ENCODE measurements at places on chromosomes 3 and 15.
A peak's percentile ranks its signal among the peaks of the same experiment; 100 is the strongest.

- no peak for DNase-seq
Measured at GRCh38 chr15:65822316-65822715, 30.2 kb upstream of the DENND4A start.

DNA sequence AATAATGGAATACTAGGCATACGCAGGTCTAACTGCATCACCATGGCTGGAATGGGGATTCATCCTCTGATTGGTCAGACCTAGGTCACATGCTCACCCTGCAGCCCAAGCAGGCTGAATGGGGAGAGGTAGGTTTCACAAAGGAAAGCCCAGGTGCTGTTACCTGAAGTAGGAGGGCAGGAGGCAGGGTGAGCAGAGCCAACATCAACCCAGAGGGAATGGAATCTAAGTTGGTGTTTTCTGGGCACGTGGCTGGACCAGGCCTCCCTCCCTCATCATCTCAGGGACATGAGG is 6.7 kb upstream of the H1-8 start:
- no peak for DNase-seq

DNA sequence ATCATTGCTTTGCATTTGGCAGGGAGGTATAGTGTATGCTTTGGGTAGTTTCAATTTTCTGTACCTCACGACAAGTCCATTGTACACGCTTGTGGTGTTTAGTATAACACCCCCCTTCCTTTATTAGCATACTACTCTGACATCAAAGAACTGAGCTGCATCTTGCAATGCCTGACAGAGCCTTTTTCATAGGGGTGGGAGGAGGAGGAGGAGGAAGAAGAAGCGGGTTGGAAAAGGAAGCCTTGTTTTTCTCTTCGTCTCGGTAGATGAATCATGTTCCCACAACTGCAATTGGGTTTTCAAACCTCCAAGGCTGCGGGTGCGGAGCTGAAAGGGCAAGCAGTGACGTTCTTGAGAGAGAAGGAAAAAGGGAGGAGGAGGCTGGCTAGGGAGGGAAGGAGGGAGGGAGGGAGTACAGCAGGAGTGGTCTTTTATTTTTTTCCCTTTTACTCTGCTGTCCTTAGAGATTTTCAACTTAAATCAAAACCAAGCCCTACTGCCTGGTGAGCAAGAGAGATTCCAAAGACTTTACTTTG is 175.7 kb downstream of the KLHL25 start:
- DNase-seq, result peak; percentile 46

GRCh38 chr3:178459038-178459410 is 77.2 kb upstream of the KCNMB2 start:
- no peak for DNase-seq

GRCh38 chr3:62103531-62103930 is 269.8 kb downstream of the FEZF2 start:
- no peak for DNase-seq

GRCh38 chr15:29945943-29946596 is 123.8 kb upstream of the TJP1 start:
- no peak for DNase-seq

GRCh38 chr3:123419850-123420297 is 29.0 kb downstream of the ADCY5 start:
- DNase-seq, result no peak

DNA sequence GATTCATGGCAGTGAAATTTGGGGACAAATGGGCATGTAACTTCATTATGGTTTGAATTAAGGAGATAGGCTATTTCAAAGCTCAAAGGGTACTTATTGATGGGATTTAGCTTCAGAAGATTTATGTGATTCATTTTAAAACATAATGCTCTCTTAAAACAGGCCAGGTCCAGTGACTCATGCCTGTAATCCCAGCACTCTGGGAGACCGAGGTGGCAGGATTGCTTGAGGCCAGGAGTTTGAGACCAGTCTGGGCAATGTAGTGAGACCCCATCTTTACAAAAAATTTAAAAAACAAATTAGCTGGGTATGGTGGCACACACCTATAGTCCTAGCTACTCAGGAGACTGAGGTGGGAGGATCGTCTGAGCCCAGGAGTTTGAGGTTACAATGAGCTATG is 11.5 kb downstream of the THAP10 start:
- DNase-seq, result no peak

GRCh38 chr3:114538211-114538610 is 244.4 kb downstream of the TIGIT start:
- no peak for DNase-seq

DNA sequence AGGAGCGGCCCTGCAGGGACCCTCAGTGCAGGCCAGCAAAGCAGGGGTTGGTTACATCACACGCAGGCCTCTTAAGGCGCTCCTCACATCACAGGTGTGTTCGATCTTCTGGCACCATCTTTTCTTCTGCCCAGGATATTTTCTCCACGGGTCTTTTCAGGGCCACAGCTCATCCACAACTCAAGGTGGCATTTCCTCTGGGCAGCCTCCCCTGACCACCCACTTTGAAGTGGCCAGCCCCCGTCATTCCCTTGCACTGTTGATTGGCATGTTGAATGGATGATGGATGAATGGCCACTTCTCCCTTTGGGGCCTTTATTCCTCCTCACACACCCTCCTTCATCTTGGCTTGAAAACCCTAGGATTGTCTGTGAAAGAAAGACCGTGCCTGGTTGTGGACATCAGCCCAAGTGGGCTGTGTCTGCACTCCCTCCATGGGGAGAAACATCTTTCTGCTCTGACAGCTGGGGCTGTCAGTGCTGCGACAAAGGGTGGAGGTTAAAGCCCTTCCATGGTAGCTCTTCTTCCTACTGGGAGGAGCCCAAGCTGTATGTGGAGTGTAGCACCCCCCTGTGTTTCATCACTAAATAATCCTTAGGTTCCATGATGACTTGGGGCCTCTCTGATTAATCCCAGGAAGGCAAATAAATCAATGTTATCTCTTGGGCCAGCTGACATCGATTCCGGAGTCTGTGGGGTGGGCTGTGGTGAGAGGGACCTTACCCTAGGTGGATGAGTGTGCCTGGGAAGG is 102.5 kb downstream of the EPHB1 start:
- no peak for DNase-seq

DNA sequence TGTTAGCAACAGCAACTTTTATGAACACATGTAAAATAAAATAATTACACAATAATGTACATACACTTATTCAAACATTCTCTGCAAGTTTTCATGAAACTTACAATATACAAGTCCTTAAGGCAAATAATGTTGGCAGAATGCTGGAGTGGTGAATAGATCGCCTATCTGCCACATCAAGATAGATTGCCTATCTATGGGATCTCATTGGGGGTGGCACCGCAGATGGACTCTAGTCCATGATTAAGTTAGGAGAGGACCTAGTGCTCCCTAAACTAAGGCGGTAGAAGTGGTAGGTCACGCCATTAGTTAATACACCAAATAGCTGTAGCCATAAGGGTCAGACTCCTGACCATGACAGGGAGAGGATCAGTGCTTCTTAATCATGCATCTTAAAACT is 315.7 kb downstream of the GBE1 start:
- no peak for DNase-seq

GRCh38 chr15:23467110-23467600 is 20.1 kb upstream of the GOLGA6L2 start:
- DNase-seq, result no peak

GRCh38 chr15:33298631-33299030 is 12.1 kb upstream of the RYR3 start:
- no peak for DNase-seq

DNA sequence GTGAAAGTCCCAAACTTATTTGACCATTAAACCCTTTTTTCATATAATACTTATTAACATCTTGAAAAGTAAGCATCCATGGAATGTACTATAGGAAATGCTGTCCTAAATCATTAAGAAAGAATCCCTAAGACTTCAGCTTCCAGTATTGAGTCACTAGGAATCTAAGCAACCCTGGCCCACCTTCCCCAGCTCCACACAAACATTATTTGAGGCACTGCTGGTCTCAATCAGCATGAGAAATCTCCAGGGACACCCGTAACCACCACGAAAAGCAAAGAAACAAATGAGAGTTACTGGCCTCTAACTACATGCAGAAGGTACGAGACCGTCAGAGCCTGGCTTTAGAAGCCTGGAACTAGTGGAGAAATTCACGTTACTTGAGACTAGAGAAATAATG is 68.2 kb downstream of the POLQ start:
- DNase-seq, result no peak

DNA sequence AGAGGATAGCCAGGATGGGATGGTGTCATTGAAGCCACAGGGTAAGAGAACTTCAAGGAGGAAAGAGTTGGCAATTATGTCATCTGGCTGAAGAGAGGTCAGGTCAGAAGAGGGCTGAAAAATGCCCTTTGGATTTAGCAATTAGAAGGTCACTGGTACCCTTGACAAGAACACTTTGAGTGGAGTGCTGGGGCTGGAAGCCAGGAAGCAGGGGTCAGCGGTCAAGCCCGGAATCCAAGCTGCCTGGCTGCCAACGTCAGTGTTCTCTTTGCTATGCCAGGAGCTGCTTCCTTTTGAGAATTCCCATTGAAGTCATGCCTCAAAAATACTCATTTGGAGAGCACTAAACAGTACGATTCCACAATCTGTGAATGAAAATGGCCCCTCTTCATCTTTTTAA is 386.5 kb downstream of the SHQ1 start:
- no peak for DNase-seq

DNA sequence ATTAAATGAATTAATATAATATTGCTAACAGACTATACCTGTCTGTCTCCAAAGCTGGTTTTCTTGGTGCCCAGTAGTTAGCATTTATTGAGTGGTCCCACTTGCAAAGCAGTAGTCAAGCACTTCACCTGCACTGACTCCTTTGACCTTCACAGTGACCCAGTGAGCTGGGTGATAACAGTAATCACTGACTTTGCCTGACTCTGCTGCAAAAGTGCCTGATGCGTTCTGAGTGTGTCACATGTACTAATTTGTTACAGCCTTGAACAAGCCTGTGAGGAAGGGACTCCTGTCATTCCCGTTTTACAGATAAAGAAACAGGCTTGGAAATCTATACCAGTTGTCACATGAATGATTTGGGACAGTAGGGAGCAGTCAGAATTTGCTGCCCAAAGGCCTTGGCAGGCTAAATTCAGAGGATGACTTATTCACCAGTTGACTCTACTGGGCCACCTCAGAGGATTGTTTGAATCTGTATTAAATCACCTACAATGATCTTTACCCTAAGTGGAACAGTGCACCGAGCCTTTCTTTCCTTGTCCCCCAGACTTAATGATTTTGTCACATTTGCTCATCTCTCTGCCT is 116.6 kb upstream of the PLXNA1 start:
- no peak for DNase-seq

DNA sequence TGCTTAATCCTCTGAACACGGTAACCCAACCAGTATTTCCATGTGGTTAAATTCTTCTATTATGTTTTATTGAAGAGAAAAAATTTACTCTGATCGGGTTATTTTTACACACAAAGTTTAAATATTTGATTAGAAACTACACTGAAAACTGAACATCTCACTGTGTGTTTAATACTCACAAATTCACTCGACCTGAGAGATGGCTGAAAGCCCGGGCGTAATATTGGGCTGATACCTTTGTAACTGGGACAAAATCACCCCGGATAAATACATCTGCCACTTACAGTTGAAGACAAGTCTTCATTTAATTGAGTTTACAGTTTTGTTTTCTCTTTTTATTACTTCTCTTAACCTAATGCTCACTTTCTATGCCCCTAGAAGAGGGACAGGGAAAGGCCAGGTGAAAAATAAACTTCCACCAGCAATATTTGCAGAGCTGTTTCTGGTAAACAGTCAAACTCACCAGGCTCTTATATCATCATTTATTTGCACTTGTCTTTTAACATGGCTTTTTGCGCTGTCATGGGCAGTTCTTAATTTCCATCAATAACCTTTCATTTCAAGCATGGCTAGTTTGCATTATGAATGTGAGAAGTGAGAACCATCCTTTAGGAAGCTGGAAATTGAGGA is 145.6 kb upstream of the TMCO5A start:
- DNase-seq, result no peak

DNA sequence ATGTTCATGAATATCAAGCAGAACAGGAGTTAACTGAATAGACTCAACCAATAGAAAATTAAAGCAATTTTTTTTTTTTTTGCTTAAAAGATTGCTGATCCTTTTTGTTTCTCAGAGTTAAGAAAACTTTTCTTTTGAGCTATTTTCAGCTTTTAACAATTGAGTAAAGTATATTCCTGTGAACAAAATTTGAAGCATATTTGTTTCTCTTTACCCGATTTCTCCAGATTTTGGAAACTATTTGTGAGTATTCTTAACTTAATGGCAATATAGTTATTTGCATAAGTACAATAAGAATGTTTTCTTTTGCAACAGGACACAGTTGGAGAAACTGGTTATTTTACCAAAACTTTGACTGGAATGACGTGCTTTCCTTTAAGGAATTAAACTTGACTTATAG is 53.4 kb upstream of the C15orf39 start:
- no peak for DNase-seq

DNA sequence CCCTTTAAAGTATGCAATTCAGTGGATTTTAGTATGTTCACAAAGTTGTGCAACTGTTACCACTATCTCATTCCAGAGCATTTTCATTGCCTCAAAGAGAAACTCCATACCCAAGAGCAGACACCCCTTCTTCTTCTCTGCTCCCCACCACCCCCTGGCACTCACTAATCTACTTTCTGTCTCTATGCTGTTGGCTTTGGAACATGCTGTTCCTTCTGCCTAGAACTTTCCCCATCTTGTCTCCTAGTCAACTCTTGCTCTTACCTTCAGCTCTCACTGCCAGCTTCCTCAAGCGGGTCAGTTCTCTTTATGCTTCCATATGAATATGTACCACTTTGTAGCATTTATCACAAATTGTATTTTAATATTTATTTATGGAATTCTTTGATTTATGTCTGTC is 50.1 kb downstream of the TYRO3 start:
- DNase-seq, result no peak

DNA sequence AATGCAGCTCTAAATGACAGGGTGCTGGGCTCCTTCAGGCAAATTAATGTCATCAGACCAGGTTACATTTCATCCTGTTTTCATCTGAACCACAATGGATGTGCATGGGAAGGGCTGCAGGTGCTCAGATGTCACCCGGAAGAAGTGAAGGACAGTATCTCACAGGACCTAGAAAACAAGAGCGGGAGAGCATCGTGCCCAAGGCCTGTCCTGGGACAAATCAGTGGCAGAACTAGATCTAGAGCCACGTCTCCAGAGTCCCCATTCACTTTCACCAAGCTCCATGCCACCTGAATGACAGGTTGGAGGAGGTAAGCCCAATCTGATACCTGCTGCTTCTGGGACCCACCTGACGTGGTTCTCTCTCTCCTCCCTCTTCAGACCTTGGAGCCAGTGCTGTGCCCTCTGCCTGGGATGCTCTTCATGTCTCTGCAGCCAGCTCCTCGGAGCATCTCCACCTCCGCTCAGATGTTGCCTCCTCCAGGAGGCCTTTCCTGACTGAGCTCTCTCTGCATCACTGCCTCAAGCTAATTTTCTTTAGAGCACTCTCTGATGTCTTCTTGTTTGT is 77.3 kb downstream of the CPN2 start:
- DNase-seq, result no peak

All from T-helper 2 cell (primary cell).